Effector CD4-positive, alpha-beta T cell (primary cell): ENCODE measurements at places on chromosomes 2 and 18.

DNA sequence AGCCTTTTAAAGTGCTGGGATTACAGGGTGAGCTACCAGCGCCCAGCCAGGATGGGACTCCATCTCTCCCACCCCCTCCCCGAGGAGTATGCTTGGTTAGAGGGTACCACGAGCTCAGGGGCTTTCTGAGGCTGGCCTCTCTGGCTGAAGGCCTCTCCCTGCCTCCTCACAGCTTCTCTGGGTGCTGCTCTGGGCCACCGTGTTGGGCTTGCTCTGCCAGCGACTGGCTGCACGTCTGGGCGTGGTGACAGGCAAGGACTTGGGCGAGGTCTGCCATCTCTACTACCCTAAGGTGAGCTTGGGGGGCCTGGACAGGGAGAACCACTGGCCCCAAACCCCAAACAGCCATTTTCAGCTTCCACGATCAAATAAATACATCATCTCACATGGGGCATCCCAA is 2.9 kb downstream of the SLC11A1 start:
- DNase-seq, result no peak

- no peak for DNase-seq
These were observed 348.2 kb downstream of the MYCN start for GRCh38 chr2:16288371-16289112.

DNA sequence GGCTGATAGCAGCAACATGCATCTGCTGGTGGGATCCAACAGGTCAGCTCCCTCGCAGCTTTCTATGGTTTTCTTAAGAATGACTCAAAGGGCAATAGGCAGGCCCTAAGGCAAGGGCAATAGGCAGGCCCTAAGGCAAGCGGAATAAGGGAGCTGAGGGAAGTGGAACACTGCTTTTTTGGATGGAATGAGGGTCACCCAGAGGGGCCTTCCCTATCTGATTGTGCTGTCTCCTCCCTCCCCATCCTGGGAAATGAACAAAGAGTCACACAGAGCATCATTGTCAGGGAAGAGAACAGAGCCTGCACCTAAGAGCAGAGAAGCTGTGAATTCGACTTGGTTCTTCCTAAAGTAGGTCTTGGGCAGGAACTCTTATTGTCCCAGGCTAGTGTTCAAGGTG is 43.3 kb upstream of the PTPRM start:
- no peak for DNase-seq

GRCh38 chr2:52383541-52383940 is 1351.6 kb upstream of the NRXN1 start:
- DNase-seq, result no peak

DNA sequence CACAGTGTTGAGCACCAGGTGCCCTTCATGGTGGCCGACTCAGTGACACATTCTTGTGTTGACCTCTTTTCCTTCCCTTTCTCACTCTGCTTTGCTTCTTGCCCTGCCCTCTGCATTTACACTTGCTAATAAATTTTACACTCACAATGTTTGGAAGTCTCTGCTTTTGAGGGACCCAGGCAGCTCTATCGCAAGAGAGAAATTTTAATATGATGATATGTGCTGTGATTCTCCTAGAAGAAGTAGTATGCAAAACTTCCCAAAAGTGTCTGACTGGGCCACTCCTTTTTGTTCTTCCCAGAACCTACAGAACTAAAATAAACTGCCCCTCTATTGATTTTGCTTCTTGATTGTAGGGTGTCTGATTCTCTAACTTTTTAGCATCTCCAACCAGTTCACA is 135.0 kb downstream of the IRS1 start:
- no peak for DNase-seq

DNA sequence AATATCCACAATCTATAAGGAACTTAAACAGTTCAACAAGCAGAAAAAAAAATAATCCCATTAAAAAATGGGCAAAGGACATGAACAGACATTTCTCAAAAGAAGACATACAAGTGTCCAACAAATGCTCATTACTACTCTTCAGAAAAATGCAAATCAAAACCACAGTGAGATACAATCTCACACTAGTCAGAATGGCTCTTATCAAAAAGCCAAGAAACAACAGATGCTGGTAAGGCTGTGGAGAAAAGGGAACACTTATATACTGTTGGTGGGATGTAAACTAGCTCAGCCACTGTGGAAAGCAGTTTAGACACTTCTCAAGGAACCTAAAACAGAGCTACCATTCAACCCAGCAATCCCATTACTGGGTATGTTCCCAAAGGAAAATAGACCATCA is 7.2 kb upstream of the CRYGB start:
- DNase-seq, result no peak

DNA sequence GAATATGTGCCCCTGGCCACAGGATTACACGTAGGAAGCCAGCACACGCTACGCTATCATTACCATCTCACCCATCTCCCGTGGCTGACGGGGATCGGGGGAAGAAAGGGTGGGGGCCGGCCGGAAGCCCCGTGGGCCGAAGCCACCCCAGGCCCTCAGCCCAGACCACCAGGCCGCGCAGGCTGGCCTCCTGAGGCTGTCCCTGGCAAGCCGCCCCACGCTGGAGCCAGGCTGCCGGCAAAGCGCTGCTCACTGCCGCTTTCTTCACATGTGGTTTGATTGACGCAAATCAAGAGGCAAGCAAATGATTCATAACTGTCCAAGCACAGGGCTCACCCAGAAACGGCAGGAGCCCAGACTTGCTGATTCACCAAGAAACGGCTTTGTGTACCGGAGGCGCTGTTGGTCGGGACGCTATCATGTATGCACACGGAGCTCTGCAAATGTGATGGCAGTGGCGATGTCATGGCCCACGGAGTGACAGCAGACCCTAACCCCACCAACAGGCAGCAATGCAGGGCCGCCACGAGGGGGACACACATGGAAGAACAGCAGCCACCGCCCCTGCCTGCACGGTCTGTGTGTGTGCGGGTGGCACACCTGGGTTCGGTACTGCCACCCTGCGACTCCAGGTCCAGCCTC is 125.7 kb downstream of the HDAC4 start:
- peak; percentile 80 for DNase-seq

DNA sequence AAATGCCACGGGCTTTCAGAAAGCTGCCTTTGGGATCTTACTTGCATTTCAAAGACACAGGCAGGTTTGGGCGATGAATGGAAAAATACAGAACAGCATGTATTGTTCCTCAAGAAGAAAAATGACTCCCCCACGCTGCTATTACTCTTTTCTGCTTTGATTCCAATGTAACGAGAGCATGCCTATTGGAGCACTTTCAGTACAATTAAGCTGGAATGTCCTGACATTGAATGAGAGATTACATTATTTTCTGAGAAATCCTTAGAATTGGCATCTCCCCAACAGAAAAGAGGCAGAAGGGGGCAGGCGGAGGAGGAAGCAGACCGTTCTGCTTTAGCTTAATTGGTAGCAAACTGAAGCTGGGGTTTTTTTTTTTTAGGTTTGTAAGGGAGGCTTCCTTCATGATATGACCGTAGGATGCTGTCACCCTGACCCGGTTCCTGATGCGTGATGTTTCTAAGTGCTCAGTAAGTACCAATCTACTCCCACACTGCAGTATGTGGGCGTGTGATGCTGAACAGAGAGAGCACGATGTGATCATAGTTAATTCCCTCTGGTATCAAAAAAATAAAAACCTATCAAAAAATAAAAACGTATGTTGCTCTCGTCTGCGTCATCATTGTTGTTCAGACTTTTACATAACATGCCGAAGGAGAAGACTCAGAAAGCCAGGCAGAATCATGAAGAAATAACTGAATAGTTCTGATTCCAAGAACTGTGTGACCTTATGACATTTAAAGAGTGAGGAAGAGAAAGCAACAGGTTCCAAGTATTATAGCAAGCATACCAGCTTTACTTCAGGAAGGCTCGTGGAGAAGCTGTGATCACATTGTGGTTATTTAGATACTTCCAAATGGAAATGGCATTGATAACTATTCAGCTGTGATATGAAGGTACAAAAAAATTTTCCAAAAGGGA is 40.5 kb downstream of the LONRF2 start:
- no peak for DNase-seq

DNA sequence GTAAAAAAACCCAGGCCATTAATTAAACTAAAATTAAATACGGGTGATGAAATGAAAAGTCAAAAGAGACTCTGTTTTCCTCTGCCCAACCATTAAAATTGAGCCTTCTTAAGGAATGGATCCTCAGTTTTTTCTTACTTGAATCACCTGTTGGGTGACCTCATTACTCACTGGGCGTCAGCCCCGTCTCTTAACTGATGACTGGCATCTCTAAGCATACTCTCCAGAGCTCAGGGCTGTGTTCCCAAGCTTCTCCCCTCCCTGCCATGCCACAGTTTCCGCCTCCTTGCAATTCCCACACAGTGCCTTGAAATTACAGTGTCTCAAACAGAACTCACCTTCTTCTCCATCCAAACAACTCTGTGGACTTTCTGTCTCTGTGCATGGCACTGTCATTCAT is 421.1 kb upstream of the CELF4 start:
- no peak for DNase-seq

DNA sequence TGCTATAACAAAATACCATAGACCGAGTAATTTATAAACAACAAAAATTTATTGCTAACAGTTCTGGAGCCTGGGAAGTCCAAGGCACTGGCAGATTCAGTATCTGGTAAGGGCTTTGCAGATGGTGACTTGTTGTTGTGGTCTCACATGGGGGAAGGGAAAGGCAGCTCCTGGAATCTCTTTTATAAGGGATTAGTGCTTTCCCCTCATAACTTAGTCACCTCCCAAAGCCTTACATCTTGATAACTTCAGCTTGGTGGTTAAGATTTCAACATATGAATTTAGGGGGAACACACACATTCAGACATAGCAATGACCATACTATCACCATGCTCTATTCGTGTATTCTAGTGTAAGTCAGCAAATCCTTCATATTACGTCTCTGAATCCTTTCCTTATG is 447.6 kb upstream of the TCF4 start:
- DNase-seq, result no peak

DNA sequence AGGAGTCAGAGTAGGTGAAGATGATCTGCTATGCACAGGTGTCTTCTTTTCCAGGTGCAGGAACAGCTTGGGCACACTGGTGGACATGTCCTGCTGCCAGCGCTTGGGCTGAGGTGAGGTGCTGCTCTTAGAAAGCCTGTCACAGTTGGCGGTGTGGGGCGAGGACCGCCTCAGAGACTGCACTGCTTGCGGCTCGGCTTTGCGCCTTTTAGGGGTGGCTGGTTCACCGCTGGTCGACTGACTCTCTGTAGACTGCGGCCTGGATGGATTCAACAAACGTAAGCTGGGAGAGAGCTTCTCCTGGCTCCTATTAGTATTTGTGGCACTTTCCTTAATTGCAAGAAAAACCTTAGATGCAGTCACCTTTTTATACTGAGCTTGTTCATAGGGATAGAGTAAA is 1.7 kb downstream of the MSL3B start:
- DNase-seq, result no peak

DNA sequence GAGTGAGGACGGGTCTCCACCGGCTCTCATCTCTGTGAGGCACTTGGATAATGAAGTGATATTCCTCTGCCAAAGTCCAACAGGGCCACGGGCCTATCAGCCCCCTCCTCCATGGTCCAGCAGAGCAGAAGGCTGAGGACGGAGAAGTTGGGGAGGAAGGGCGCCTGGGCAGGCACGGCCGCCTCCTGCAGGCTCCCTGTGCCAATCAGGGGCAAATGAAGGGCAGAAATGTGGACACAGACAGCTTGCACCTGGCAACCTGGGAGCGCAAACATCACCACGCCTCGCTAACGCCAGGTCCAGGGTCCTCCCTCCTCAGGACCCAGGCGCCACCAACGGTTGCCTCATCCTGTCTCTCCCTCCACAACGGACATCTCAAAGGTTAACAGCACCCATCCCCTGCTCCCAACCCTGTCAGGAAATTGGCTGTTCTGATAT is 24.3 kb downstream of the SMAD7 start:
- no peak for DNase-seq

DNA sequence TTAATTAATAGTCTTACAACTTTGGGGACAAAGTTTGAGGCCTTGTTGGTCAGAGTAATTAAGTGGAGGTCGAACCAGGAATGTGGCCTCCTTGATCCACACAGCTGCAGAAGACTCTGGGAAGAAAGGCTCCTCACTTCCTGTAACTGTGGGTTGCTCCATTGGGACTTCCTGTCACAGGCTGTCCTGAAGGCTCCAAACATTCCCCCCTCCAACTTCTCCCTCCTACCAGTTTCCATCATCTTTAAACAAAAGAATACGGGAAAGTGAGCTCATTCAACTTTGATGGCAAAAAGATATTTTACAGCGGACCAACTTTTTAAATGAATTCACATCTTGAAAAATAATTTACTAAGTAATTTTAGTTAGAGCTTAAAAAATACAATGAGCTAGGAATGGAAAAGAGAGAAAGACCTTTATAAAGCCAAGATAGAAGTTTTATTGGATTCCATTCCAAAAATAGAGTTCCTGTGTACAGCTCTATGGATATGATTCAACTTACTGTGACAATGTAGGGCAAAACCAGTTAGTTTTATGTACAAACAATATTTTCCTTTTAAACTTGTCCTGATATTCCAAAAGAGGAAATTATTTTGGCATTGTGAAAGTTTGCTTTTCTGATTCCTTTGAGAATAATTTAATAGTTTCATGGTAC is 212.0 kb upstream of the NABP1 start:
- DNase-seq, result no peak

GRCh38 chr2:44267796-44268648 is 7.3 kb upstream of the SLC3A1 start:
- DNase-seq, result no peak

GRCh38 chr2:192471982-192472381 is 277.2 kb upstream of the TMEFF2 start:
- no peak for DNase-seq

DNA sequence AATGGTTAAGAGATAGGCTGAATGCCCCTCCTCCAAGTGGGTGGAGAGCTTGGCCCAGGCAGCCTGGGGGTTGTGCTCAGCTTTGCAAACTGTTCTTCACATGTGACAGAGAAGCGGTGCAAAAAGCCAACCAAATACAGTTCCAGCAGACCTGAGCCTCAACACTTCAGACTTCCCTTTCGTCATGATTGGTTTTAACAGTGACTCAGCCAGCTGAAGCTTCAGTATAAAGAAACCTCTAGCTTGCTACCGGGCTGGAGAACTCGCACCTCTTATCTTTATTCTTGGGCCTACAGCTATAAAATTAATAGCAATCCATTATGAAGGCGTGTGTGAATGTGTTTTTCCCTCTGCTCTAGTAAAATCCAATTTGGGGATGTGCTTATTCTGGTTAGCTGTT is 20.0 kb downstream of the SETBP1 start:
- DNase-seq, result no peak

GRCh38 chr2:46252891-46253659 is 44.1 kb upstream of the EPAS1 start:
- no peak for DNase-seq

- DNase-seq, result no peak
These were observed 90.1 kb upstream of the TGFA start for GRCh38 chr2:70643715-70644114.

DNA sequence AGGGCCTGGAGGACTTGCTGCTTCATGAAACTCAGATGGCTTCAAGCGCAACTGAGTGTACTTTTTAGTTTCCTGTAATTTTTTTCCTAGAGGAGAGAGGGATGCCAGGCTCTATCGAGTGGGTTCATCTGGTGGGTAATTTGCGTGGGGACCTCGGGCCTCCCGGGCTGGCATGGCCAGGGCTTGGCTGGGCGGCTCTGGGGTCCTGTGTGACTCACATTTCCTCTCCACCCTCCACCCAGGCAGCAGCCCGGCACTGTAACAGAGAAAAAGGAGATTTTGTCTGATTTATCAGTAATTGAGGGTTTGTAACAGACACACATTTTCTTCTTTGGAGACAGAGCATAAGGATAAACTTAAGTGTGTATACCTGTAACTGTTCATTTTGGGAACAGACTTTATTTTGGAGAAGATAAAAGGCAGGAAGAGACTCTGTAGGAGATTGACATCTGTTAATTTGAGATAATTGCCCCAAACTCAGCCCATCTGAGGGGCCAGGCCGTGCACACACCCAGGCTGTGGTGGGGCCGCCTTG is 64.3 kb downstream of the NFATC1 start:
- no peak for DNase-seq
